ENCODE measurements at places on chromosomes 5 and 9.

DNA sequence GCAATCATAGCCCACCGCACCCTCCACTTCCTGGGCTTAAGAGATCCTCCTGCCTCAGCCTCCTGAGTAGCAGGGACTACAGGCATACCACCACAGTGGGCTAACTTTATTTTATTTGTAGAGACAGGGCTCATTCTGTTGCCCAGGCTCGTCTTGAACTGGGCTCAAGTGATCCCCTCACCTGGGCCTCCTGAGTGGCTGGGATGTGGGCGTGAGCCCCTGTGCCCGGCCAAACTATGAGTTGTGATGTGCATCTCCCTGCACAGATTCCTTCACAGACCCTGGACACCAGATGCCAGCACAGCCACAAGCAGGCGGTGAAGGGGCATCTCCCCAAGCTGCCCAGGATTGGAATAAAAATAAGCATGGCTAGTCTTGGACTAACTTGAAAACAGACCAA is 244.9 kb upstream of the IRX1 start:
- DNase-seq: no peak

DNA sequence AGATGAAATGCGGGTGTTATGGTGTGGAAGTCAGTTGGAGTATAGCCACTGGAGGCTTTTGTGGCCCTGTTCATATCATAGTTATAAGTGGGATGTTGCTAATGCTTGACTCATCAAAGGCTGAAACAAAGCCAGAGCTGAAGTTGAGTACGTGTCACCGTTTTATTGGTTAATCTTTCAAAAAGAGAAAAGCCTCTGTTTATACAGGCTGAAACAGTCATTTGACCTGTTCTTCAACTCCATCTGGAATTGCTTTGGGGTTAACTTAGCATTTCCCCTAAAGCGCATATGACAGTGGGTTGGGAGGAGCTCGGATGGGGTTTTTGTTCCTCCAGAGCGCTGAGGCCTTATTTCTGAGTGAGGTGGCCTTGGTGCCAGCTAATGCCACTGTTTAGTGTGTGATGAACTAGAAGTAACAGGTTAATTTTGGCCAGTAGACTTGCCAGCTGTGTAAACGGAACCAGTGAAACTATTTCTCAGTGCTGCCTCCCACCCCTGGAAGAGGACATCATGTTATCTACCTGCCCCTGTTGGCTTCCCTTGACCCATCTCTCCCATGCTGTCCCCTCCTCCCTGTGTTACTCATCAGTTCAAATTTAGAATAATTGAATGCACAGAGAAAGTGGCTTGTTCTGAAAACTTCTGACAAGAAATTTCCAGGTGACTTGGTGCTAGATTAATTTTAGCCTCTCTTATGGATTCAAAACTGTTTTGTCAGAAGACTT is 34.2 kb downstream of the MTAP start:
- DNase-seq: no peak

GRCh38 chr5:133487093-133487492 is 125.2 kb downstream of the FSTL4 start:
- no peak for DNase-seq

DNA sequence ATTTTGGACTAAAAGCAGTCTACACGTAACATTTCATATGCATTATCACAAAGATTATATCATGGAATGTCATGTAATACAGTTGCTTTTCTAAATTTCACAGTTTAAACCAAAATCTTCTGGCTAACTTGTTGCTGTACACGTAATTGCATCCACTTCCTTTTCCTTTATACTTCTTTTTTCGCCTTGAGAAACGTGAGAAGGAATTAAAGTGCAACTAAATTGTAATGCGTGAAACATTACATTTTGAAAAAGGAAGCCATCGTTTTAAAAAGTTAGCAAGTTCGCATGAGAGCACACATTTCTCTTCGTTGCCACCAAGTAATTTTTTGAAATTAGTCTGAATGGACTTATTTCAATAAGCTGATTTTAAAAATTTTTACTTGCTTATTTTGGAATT is 80.0 kb downstream of the MEGF10 start:
- DNase-seq: no peak

DNA sequence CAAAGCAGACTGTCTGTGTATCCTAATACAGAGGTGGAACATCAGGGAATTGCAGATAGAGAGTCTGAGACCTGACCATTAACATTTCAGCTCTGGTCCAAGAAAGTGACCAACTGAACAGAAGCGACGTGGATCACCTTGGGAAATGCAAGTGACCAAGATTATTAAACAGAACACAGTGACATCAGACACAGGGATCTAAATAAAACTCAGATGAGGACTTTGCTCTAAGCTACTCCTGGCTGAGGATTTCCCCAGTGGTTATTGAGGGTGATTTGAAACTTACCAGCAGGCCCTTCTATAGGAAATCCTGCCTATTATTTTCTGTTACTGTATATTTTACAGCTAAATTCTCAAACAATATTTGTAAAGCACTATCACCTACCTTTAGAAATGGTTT is 436.0 kb downstream of the TMEM38B start:
- no peak for DNase-seq

DNA sequence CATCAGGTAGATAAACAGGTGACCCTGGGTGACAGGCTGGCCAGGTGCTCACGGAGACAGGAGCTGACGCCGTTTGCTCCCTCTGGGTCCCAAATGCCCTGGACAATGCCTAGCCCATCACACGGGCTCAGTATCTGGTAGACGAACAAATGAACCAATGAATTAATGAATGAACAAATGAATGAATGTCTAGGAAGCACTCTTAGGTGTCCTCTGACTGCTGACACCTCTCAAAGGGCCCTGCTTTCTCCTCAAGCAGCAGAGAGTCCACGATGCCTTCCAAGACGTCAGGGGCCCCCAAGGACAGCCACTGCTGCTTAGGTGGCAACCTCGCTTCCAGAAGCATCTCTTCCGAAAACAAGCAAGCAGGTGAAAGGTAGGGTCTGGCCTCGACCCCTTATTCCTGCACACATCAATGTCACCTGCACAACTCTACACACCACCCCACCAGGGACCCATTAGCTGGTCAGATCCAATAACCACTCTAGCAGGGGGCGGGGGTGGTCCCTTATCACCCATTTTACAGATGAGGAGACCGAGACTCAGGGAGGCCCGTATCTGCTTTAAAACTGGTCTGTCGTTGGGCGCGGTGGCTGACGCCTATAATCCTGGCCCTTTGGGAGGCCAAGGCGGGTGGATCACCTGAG is 45.2 kb downstream of the VAV2 start:
- no peak for DNase-seq

DNA sequence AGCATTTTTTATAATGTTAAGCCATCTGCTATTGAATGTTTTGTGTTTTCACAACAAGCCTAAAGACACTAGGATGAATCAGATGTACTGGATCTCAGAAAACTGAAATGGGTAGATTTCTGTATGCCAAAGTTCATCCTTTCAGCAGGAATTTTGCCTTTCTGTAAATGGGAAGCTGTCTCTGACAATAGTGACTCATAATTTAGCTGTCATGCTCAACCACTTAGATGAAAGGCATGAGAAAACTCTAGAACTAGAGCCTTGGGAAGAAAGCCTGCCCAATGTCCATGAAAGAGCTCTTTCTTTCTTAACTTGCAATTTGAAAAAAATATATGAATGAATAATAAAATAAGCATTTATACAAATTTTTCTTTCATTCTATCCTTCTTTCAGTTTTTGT is 616.0 kb upstream of the EDIL3 start:
- DNase-seq: no peak

GRCh38 chr5:1156033-1156753 is 44.3 kb upstream of the SLC12A7 start:
- no peak for DNase-seq

- no peak for DNase-seq
Measured at GRCh38 chr9:129493706-129494047, 127.2 kb downstream of the C9orf50 start.

GRCh38 chr5:11973469-11973868 is 69.2 kb upstream of the CTNND2 start:
- DNase-seq: no peak

- no peak for DNase-seq
Measured at GRCh38 chr5:36357391-36357975, 55.8 kb upstream of the RANBP3L start.

- no peak for DNase-seq
Measured at GRCh38 chr5:124512952-124513632, 233.3 kb downstream of the ZNF608 start.

GRCh38 chr5:135578305-135578684 is 496 bp downstream of the CXCL14 start:
- no peak for DNase-seq

- no peak for DNase-seq
Measured at GRCh38 chr5:143426437-143426991, 23.0 kb upstream of the NR3C1 start.

GRCh38 chr9:16191191-16191590 is 638.3 kb downstream of the CCDC171 start:
- DNase-seq: no peak

GRCh38 chr5:176890455-176891330 is 8.5 kb downstream of the HK3 start:
- DNase-seq: no peak

DNA sequence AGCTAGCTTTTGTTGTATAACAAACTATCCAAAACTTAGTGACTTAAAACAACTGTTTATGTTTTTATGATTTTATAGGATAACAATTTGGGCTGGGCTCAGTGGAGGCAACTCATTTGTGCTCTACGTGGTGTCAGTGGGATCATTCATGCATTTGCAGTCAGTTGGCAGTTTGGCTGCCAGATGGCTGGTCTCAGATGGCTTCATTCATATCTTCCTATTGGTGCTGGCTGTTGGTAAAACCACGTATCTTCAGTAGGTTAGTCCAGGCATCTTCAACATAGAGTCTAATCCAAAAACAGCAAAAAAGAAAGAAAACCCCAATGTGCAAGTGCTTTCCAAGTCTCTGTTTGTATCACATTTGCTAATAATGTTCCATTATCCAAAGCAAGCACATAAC is 51.7 kb upstream of the RIC1 start:
- no peak for DNase-seq

- no peak for DNase-seq
Measured at GRCh38 chr5:6831678-6832671, 118.7 kb downstream of the TENT4A start.

GRCh38 chr9:25681266-25681665 is 3.0 kb upstream of the TUSC1 start:
- DNase-seq: no peak

GRCh38 chr5:78855026-78855425 is 130.1 kb downstream of the ARSB start:
- no peak for DNase-seq

- DNase-seq: no peak
Measured at GRCh38 chr9:113183956-113184488, 33.2 kb downstream of the SLC31A2 start.
